PC-3 (cell line): ENCODE measurements at places on chromosomes 7 and 10. TPM values are rescaled to one million over a fixed set of nuclear protein-coding genes. Genes with fewer than 3 reads are reported as not detected.

DNA sequence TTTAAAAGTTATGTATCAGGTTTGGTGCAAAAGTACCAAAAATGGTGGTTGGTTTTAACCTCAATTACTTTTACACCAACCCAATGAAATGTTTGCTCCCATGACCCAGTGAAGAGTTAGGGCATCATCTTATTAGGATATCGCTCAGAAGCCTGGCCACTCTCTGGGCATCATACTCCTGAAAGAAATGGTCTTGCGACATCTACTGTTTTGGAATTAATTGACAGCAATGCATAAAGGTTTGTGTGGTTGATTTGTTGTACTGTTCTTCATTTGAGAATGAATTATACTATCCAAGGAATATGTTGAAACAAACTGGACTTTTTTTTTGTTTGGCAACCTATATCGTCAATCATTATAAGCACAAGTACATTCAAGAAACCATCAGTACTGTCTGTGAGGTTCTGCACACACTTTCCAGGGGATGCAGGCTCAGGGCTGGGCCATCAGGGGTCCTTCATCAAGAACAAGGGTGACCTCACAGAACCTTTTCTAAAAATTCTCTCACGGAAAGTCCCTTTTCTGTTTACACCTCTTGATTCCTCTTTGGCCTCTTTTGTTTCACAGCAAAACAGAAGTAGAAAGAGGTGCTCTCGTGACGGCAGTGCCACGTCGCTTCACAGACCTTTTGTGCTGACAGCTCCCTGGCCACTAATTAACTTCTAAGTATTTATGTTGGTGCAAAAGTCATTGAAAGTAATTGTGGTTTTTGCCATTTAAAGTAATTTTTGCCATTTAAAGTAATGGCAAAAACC, 117.2 kb upstream of the KLF6 start:
- H3K27ac ChIP-seq: 0 out of 2 replicates have a peak overlapping the region, but pooled peaks have one; percentile 13
- peaks cover 39% of the 10 kb centered on the region for H3K4me1 ChIP-seq
- DNase-seq: peak; percentile 16
- no peaks in the 10 kb centered on the region for H3K36me3 ChIP-seq

- H3K27me3 ChIP-seq: peaks cover 53% of the 10 kb centered on the region
- H3K4me1 ChIP-seq: no peaks in the 10 kb centered on the region
Observed at GRCh38 chr10:123865880-123866279, 25.7 kb downstream of the CPXM2 start.

GRCh38 chr7:98778421-98778820, 91.4 kb downstream of the TMEM130 start:
- no peaks in the 10 kb centered on the region for H3K27me3 ChIP-seq
- no peak overlapping the region for H3K27ac ChIP-seq
- H3K36me3 ChIP-seq: no peaks in the 10 kb centered on the region
- H3K4me1 ChIP-seq: no peaks in the 10 kb centered on the region
- H3K4me3 ChIP-seq: no peak overlapping the region
- DNase-seq: no peak

DNA sequence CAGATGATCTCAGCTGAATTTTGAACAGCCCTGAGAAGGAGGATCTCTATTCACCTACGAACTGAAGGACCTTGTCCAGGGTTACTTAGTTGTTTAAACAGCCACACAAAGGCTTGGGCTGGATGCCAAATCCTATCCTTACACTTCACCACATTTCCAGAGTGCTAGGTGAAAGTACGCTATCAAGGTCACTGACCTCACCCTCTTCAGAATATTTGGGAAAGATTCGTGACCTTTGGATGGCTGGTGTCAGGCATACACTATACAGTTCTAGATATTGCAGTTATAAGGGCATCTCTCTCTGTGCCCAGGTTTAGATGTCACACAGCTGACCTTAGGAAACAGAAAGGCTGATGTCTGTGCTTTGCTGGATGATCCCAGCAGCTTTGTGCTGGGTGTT, 61.2 kb upstream of the ABLIM1 start:
- no peak overlapping the region for H3K27ac ChIP-seq
- H3K4me1 ChIP-seq: peaks cover 24% of the 10 kb centered on the region
- DNase-seq: no peak
- H3K4me3 ChIP-seq: no peak overlapping the region
- no peaks in the 10 kb centered on the region for H3K36me3 ChIP-seq

DNA sequence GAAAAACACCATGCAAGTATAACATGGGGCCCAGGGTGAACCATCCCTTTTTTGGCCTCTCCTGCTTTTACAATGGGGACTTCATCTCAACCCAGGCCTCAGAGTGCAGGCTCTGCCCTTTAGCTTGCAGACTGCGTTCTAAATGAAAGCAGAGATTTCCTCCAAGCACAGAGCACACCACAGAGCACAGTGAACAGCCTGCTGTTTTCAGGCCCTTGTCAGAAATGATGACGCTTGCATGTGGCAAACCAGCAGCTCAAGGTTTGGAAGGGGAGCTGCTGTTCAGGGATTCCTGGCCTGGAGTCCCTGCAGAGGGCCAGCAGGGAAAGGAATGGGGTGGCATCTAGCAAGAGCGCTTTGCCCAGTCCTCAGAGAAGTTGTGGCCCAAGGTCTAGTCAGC, 167.3 kb upstream of the CDCA7L start:
- H3K4me3 ChIP-seq: no peak overlapping the region
- H3K36me3 ChIP-seq: no peaks in the 10 kb centered on the region
- H3K4me1 ChIP-seq: no peaks in the 10 kb centered on the region
- H3K27ac ChIP-seq: no peak overlapping the region

DNA sequence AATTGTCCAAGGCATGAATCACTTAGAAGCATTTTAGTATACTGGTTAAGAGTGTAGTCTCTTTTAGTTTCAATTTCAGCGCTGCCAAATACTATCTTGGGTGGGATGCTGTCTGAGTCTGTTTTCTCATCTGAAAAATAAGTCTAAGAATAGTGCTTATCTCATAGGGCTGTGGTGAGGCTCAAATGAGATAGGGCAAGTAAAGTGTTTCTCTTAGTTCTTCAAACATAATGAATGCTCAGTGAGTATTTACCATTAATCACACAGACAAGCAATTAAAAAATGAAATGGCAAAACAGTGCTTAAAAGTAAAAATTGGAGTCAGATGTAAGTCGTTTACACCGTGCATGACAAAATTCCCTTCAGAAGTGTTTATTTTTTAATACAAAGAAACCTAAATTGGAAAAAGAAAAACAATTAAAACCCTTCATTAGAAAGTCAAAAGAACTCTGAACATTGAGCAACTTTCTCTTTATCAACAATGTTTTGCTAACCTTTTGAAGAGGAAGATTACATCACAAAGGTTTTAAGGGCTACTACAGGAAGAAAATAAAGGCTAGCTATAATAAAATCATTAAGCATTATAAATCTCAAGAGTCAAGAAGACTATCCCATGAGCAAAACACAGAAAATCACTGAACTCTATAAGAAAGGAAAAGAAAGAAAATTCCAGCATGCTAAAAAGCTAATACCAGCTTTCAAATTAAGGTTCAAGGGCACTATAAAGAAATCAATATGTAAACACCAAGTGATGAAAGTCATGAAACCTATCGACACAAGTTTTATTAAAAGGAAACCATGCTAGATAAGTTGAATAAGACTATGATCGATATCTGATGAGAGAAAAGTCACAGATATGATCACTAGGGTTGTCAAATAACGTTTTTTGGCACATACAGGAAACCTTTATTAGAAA, 45.6 kb upstream of the C1GALT1 start:
- no peak for DNase-seq
- H3K36me3 ChIP-seq: no peaks in the 10 kb centered on the region
- no peak overlapping the region for H3K4me3 ChIP-seq
- no peaks in the 10 kb centered on the region for H3K4me1 ChIP-seq
- H3K27me3 ChIP-seq: no peaks in the 10 kb centered on the region

- H3K4me1 ChIP-seq: peaks cover 17% of the 10 kb centered on the region
- no peaks in the 10 kb centered on the region for H3K36me3 ChIP-seq
- H3K27ac ChIP-seq: no peak overlapping the region
- DNase-seq: peak; percentile 77
- no peak overlapping the region for H3K4me3 ChIP-seq
Observed at GRCh38 chr10:90047243-90047729, 345.9 kb downstream of the KIF20B start.

- peaks cover 3% of the 10 kb centered on the region; the same call in 1 of the 2 replicates for H3K36me3 ChIP-seq
- H3K27ac ChIP-seq: peak overlapping the region; percentile 58
- peak overlapping the region; percentile 53; the same call in 1 of the 2 replicates for H3K4me3 ChIP-seq
Observed at GRCh38 chr7:101162551-101163278, 2.7 kb downstream of the VGF start.

GRCh38 chr7:27888736-27889135, 148.8 kb downstream of the TAX1BP1 start:
- peaks cover 14% of the 10 kb centered on the region for H3K4me1 ChIP-seq
- H3K4me3 ChIP-seq: no peak overlapping the region
- H3K36me3 ChIP-seq: no peaks in the 10 kb centered on the region

- no peak overlapping the region for H3K4me3 ChIP-seq
- peaks cover 16% of the 10 kb centered on the region for H3K4me1 ChIP-seq
- no peaks in the 10 kb centered on the region for H3K36me3 ChIP-seq
- H3K27me3 ChIP-seq: no peaks in the 10 kb centered on the region
- peak; percentile 82 for DNase-seq
- H3K27ac ChIP-seq: no peak overlapping the region
Observed at GRCh38 chr7:73894733-73895551, 34.0 kb downstream of the TMEM270 start.

DNA sequence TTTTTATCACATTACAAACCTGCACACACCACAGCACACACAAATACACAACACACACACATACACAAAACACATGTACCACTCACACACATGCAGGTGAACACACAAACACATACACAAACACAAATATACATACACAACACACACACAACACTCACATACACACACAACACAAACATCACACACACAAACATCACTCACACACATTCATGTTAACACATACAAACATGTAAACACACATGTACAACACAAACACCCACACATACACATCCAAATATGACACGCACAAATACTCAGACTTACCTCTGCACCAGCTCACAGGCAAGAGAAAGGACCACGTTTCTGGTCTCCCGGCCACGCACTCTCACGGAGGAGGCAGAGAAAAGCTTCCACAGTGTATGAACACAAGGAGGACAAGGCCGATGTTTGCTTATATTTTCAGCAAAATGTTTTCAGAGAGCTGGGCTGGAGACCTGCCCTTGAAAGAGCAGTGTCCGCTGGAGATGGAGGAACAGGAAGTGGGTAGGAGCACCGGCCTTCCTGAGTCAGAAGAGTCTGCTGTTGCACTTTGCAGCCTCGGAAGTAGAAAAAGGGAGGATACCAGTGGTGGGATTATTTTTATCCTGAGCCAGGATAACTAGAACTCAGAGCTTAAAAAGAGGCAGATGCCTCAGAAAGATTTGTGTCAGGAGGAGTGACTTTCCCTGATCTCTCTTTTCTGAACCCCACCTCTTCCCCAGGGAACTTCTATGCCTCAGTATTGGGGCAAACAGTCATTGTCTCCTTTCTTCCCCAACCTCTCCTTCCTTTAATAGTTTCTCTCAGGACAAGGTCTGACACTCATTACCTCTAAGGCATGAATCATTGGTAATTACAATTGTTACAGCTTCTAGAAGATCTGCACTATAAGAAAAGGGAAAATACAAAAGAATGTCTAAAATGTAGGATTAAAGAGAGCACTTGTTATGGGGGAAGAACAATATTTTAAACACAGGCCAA, at the start of gene GIMAP6:
Gene GIMAP6 (minus strand): TSS at position 520 of the 999 bp plus-strand sequence. CDS start 2,243 bp downstream, outside the sequence.
- no peaks in the 10 kb centered on the region for H3K4me1 ChIP-seq
- no peaks in the 10 kb centered on the region for H3K27me3 ChIP-seq
- H3K4me3 ChIP-seq: no peak within 1 kb of the TSS
- no peaks in the 10 kb centered on the region for H3K36me3 ChIP-seq

DNA sequence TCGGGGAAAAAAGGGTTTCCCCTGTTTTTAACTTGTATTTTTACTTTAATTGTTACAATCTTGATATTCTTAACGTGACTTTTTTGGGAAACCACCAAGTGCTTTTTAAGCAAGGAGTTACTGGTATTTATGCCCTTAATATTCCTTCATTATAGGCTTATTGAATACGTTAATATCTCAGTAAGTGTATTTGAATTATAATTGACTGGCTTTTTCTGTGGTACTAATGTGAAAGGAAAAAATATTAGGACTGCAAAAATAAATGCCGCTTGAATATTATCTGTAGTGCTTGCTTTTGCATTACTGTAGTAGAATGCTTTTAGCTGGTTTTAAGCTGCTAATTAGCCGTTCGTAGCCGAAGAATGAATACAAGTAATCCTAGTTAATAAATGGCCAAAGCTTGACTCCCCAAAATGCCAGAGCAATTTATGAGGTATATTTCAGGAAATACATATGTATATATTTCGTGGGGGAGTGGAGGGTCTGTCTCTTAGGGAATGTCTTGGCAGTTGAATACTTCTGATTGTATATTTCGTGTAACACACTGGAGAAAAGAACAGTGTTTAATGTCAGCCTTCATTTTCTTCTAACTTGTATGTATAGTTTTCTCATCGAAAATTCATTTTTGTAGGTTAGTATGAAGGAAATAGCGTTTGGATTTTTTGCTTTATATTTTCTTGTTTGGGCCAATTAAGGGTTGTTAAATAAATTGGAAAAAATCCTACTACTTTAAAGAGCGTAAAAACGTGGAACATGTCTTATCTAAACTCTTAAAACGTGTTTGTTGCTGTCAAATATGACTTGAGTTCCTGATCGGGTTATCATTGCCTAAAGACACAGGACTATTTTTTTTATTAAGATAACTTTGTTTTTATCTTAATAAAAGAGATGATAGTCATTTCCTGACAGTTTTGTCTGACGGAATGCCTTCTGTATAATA, 1.5 kb downstream of the PDCD4 start:
- H3K27me3 ChIP-seq: no peaks in the 10 kb centered on the region
- peaks cover 16% of the 10 kb centered on the region for H3K4me1 ChIP-seq
- DNase-seq: no peak
- H3K4me3 ChIP-seq: peak overlapping the region; percentile 86

PON1 gene
- total RNA-seq: not detected in 2 replicates

TCAF2 gene
- 7.9 and 9.7 TPM in 2 replicates for total RNA-seq

C10orf53 gene
- total RNA-seq: not detected in 2 replicates

PI4K2A gene
- total RNA-seq: 18.7 and 19.4 TPM in 2 replicates

HECW1 gene
- 3.0 and 3.6 TPM in 2 replicates for total RNA-seq

TMEM213 gene
- total RNA-seq: not detected in 2 replicates
